ENCODE measurements at places on chromosomes 16 and 17. TPM values are rescaled to one million over a fixed set of nuclear protein-coding genes. Genes with fewer than 3 reads are reported as not detected.

Gene OR3A3
- not detected for total RNA-seq

Gene CCL18
- total RNA-seq, result 11.1 TPM

DNA sequence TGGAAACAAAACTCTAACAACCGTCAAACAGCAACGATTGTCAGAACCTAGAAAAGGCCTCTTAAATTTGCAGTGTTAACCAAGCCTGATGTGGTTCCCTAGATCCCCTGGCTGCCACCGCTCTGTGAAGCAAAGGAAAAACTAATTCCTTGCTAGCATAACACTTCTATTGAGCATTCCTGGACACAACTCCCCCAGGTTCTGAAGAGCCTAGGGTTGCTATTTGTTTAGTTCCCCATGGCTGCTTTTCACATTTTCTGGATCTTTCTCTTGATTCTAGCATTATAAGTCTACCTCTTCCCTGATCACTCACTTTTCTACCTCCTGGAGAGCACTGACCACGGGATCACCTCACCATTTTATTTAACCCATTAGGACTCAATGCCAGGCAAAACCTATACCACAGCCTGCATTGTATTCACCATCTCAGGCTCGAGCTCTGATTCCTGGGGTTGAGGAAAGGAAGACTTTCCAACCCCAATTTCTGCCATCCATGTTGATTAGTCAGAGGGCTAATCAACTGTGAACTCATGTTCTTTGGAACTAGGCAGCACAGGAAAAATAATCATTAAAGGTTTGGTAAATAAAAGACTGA lies 692 bp upstream of the KCNJ16 start:
- DNase-seq, result no peak

DNA sequence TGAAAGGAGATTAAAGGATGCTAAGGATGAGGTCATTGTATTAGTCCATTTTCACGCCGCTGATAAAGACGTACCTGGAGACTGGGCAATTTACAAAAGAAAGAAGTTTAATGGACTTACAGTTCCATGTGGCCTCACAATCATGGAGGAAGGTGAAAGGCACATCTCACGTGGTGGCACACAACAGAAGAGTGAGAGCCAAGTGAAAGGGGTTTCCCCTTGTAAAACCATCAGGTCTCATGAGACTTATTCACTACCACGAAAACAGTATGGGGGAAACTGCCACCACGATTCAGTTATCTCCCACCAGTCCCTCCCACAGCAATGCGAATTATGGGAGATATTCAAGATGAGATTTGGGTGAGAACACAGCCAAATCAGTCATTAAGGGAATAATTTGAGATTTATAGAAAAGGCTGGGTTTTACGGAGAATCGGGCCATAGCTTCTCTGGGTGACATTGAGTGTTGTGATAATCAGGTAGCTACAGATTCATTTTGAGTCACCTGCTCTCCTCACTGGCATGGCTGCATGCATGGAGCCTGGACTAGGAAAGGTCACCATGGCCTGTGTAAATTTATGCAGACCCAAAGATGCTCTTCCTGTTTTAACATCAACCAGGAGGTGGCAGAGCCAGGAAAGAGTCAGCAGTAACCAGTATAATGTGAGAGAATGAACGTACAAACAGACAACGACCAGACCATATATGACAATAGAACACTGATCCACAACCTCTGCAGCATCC lies 40.5 kb upstream of the DYNLRB2 start:
- DNase-seq, result no peak

GRCh38 chr17:42563543-42563942 lies 1.6 kb downstream of the COASY start:
- no peak for DNase-seq

Gene RHBDF1
- total RNA-seq, result 49.0 TPM

Gene KRT20
- total RNA-seq, result 4.7 TPM

Gene MT2A
- total RNA-seq, result 113 TPM

DNA sequence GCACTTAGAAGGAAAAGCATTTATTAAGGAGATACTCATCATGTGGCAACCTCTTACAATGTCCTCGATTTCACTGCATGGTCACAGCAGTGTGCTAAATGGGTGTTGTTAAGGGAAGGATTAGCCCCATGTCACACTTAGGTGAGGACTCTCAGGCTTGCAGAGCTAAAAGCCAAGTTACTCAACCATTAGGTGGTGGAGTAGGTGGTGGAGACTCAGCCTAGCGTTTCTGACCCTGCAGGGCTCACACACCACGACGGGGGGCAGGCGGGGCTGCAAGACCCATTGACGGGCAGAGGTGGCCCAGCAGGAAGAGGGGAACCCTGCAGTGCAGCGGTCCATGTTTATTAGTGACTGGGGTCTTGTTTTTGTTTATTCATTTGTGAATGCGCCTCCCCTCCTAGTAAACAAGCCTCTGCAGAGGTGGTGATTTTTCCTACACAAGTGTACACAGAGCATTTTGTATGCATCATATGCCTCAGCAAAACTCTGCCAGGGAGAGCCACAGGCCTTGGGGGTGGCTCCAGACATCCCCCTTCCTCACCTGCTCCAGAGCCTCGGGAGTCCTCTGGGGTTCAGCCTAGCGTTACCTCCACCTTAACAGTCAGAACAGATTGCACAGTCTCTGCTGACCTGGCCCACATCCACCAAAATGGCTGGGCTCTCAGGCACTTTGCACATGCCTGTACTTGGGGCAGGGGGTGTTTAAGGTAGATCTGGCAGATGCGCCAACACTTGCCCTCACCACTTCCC lies 216.7 kb downstream of the C16orf95 start:
- no peak for DNase-seq

DNA sequence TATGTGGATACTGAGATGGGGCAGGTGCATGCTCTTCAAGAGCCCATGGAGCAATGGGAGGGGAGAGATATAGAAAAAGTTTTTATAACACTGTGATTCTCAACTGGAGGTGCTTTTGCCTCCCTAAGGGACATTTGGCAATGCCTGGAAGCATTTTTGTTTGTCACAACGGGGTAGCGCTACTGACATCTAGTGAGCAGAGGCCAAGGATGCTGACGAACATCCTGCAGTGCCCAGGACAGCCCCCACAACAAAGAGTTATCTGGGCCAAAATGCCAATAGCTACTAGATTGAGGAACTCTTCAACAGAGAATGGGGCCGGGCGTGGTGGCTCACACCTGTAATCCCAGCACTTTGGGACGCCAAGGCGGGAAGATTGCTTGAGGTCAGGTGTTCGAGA lies 67.2 kb upstream of the CLEC3A start:
- DNase-seq, result no peak

Gene ZFP90
- total RNA-seq, result 33.6 TPM

Gene PLXDC1
- total RNA-seq, result 13.0 TPM

Gene ARSG
- total RNA-seq, result 19.4 TPM

DNA sequence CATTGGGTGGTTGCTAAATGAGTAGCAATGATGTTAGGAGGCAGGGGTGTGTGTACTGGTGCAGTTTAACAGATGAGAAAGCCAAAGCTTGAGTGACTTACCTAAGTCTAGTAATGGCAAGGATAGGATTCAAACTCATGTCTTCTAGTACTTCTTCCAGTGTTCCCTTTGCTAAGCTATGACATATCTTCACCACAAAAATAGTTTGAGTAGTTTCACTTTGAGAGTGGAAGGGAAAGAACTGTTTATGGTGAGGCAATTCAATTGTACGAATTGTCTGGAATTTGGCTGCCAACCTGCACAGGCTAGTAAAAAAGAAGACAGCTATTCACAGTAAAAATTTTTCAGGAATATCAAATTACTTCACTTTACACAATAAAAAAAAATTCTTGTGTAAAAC lies 138.0 kb downstream of the NLK start:
- DNase-seq, result no peak
